ENCODE measurements at places on chromosomes 12 and 14. TPM values are rescaled to one million over a fixed set of nuclear protein-coding genes. Genes with fewer than 3 reads are reported as not detected.

- no peak for DNase-seq
- H3K36me3 ChIP-seq = peaks cover 6% of the 10 kb centered on the region
- peaks cover 55% of the 10 kb centered on the region for H3K27me3 ChIP-seq
- H3K4me3 ChIP-seq = no peak overlapping the region
- H3K27ac ChIP-seq = peak overlapping the region; percentile 33
Measured at GRCh38 chr14:100903134-100903468, 421 bp downstream of the RTL1 start.

DNA sequence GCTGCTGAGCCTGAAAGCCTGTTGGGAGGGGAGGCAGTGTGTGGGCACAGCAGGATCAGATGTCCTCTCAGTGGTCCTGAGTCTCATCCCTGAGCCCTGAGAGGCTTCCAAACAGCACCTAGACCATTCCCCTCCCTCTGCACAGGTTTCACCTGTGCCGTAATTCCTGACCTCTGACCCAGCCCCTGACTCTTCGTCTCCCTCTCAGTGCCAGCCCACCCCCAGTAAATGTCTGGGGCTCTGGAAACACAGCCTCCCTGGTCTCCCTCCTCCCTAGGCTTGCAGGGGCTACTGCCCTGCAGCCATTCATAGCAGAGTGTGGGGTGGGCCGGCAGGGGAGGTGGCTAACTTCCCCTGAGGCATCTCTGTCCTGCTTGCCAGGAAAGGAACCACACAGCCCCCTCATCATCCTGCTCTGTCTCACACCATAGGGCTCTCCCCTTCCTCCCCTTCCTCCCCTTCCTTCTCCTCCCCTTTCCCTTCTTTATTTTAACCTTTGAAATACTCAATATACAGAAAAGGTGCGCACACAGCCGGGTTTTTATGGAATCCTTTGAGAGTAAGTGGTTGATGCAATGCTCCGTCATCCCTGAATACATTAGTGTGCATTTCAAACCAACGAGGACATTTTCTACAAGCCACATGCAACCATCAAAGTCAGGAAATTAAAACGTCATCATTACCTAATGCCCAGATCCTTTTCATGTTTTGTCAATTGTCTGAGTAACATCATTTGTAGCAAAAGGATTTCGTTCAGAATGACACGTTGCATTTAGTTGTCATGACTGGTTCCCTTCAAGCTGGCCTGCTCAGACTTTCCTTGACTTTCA, 67.0 kb downstream of the PRMT8 start:
- DNase-seq = no peak
- no peak overlapping the region for H3K27ac ChIP-seq
- no peaks in the 10 kb centered on the region for H3K36me3 ChIP-seq
- H3K27me3 ChIP-seq = peaks cover 34% of the 10 kb centered on the region

CLEC1B gene
- not detected for total RNA-seq

SOAT2 gene
- 0.15 TPM for total RNA-seq

KIF5A gene
- total RNA-seq = 1.0 TPM

FOXN3 gene
- total RNA-seq = 34.3 TPM
